ENCODE measurements at places on chromosomes 7 and 10.

DNA sequence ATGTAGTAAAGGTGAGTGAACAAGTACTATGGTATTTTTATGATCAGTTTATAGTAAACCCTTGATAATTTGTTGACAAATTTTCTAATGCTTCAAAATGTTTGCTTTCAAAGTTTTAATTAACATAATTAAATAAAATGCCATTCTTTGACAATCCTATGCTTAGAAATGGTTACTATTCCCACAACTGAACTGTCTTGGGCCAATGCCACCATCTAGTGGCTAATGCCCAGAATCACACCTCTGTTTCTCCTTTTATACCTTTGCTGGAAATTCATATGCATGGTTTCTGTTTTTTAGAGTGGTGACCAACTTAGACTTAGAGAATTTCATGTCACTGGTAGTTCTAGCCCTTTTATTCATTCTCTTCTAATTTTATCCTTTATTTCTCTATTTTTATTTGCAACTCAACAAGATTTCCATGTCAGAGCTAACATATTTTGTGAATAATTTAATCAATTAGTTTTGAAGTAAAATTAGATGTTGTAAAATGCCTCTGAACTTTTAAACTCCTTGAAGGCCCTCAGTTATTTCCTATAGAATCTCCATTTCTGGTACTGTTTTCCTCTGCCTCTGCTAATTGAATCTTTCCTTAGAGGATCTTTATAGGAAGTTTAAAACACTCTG is 31.1 kb downstream of the PCGF5 start:
- DNase-seq = peak; percentile 70

DNA sequence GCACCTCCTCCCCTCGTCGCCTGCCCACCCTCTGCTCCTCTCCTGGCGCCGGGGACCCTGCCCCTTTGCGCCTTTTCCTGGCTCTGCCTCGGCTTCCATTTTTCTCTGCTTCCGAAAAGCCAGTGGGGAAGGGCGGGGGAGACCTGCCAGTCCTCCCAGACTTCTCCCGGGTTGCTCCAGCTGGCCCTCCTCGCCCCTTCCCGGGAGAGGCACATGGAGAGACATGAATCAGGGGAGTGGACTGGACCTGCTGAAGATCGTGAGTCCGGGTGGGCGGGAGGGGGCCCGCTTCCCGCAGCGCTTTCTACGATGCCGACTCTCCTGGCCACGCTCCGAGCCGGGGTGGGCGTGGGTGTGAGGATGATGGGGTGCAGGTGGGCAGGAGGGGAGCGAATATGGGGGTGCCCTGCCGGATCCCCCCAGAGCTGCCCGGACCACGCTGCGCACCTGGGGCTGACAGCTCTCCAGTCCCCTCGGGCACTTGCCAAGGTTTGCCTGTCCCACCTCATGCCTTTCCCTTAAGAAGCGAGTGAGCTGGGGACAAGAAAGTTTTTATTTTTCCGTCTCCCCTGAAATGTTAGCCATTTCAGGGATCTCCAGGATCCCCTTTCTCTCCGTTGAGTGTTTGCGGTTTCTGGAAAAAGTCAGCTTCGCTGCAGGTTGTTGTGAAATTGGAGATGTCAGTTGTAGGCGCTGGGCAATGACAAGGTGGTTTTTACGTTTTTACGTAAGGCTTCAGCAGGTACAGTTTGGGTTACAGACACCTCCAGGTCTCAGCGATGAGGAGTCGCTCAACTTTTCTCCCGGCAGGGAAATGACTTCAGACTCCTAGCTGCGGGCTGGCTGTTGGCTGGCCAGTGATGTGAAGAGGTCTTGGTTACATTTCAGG is 977 bp downstream of the CACNB2 start:
- DNase-seq = no peak

DNA sequence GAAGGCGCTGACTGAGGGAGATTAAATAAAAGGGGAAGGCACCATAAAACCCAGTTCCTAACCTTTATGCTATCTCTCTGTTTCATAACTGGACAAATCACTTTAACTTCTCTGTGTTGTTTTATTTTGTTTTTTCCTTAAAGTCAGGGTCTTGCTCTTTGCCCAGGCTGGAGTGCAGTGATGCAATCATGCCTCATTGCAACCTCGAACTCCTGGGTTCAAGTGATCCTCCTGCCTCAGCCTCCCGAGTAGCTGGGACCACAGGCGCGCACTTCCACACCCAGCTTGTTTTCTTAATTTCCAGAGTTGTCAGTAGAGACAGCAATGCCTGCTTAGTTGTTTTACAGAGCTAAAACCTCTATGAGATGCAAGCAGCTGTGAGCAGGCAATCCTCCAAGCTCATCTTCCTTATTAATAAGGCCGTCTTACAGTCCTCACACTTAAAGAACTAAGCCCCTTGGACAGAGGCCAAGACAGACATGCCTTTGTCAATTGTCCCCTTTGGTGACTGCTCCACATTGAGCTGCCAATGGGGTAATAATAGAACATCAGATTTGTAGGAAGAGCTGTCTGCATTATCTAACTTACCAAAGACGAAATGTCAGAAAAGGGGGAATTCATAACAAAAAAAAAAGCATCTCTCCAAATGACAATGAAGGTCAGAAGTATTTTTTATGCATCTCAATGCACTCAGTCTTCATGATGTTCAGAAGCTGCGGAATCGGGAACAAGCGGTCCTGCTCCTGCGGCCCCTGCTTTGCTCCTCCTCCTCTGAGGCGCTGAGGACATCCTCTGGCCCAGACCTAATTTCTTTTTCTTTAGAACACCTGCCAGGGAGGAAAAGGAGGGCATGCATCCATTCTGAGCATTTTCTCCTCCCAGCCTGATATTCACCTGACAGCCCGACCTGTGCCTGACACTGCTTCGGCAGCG is 62.7 kb upstream of the RNF32 start:
- no peak for DNase-seq

- DNase-seq = peak; percentile 21
Observed at GRCh38 chr7:20395104-20395503, 64.4 kb downstream of the ITGB8 start.

- DNase-seq = peak; percentile 22
Observed at GRCh38 chr7:44469461-44470134, 20.9 kb downstream of the NUDCD3 start.

All from cardiac fibroblast (primary cell).